ENCODE measurements at places on chromosomes 7 and 10. TPM values are rescaled to one million over a fixed set of nuclear protein-coding genes. Genes with fewer than 3 reads are reported as not detected.

DNA sequence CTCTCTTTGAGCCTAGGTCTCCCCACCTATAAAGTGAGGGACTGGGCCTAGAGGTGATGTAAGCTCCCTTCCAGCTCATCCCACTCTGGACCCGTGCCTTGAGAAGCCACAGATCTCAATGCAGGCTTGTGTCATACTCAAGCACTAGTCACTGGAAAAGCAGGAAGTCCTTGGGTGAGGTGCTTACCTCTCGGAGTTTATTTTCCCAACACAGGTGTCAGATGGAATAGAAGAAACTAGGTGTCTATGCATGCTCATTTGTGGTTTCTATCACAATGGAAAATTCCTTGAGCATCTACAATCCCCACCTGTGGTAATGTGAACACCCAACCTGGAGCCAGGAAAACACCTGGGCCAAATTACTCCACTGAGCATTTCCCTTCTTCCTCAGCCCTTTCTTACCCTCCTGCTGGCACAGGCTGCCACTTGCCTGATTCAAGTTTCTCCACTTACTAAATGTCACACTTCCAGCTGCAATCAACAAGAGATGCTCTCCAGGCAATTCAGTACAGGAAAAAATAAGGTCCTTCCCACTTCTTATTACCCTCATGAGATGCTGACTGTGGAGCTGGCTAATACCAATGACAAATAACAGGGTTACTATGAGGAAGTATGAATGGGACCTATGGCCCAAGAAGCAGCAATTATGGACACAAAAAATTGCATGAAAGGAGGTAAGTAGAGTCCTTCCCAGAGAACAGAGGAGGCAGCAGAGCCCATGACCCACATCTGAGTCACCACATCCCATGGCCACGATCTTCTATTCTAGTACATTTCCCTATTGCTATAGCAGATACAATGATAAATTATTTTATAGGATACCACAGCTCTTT, 13.1 kb downstream of the LSM5 start:
- no peak overlapping the region for H3K4me3 ChIP-seq
- H3K27ac ChIP-seq = no peak overlapping the region
- no peak for DNase-seq
- no peaks in the 10 kb centered on the region for H3K36me3 ChIP-seq
- H3K27me3 ChIP-seq = no peaks in the 10 kb centered on the region
- no peaks in the 10 kb centered on the region for H3K4me1 ChIP-seq

- H3K27ac ChIP-seq = no peak overlapping the region
- peak; percentile 18 for DNase-seq
- H3K4me1 ChIP-seq = peaks cover 11% of the 10 kb centered on the region
- no peaks in the 10 kb centered on the region for H3K27me3 ChIP-seq
- H3K4me3 ChIP-seq = peak overlapping the region; percentile 29
Observed at GRCh38 chr7:143205560-143206293, 16.1 kb upstream of the TAS2R40 start.

DNA sequence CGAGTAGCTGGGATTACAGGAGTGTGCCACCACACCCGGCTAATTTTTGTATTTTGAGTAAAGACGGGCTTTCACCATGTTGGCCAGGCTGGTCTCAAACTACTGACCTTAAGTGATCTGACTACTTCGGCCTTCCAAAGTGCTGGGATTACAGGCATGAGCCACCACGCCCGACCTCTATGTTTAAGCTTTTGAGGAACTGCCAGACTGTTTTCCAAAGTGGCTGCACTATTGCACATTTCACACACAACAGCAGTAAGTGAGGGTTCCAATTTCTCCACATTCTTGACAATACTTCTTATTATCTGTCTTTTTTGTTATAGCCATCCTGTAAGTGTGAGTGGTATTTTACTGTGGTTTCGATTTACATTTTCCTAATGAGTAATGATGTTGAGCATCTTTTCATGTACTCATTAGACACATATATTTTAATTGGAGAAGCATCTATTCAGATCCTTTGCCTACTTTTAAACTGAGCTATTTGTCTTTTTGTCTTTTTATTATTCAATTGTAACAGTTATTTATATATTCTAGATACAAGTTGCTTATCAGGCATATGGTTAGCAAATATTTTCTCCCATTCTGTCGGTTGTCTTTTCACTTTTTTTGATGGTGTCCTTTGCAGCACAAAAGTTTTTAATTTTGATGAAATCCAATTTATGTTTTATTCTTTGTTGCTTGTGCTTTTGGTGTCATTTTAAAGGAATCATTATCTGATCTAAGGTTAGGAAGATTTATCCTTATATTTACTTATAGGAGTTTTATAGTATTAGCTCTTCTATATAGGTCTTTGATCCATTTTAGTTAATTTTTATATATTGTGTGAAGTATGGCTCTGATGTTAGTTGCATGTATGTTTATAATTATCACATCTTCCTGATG, 12.8 kb upstream of the IRF5 start:
- no peaks in the 10 kb centered on the region for H3K36me3 ChIP-seq
- DNase-seq = no peak
- H3K4me1 ChIP-seq = no peaks in the 10 kb centered on the region
- peaks cover 42% of the 10 kb centered on the region for H3K27me3 ChIP-seq
- no peak overlapping the region for H3K4me3 ChIP-seq

DNA sequence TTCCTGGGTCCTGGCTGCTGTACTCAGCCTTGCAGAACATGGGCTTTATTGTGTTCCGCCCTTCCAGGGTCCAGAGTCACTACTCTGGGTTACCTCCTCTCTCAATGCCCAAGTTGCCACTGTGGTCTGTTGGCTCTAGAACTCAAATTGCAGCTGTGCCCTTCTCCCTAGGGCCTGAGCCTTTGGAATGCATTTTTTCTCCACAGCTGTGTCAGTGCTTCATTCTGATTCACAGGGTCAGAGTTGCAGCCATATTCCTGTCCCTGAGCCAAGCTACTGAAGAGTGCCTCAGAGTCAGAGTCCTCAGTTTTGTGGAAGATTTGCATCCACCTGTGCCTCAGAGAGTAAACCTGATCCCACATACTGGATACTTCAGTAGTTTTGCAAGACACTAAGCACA, 167.5 kb downstream of the ITGB1 start:
- H3K4me3 ChIP-seq = no peak overlapping the region
- H3K27me3 ChIP-seq = no peaks in the 10 kb centered on the region
- no peaks in the 10 kb centered on the region for H3K36me3 ChIP-seq
- no peaks in the 10 kb centered on the region for H3K4me1 ChIP-seq
- H3K27ac ChIP-seq = no peak overlapping the region

- DNase-seq = no peak
- no peaks in the 10 kb centered on the region for H3K27me3 ChIP-seq
- no peak overlapping the region for H3K27ac ChIP-seq
- no peaks in the 10 kb centered on the region for H3K4me1 ChIP-seq
Observed at GRCh38 chr10:17162828-17163227, 33.2 kb upstream of the CUBN start.

GRCh38 chr7:123314886-123315285, 115.1 kb upstream of the SLC13A1 start:
- H3K36me3 ChIP-seq = no peaks in the 10 kb centered on the region
- no peaks in the 10 kb centered on the region for H3K27me3 ChIP-seq
- H3K27ac ChIP-seq = no peak overlapping the region
- no peak for DNase-seq
- H3K4me1 ChIP-seq = no peaks in the 10 kb centered on the region

DNA sequence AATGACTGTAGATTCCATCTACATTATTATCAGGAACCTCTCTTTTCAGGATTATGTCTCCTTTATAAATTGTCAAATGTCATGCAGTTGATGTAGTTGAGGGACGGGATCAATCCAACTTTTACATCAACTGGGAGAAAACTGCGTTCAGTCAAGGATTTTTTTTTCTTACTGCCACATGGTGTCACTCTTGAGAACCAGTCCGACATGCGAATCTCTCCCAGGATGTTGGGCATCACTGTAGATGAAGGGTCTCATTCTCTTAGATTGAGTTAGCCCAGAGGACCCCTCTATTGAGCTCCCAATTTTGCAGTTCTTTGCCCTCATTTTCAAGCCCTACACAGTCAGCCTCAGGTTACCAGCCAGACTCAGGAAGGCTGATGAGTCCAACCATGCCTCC, 120.3 kb upstream of the PTPRZ1 start:
- no peak overlapping the region for H3K4me3 ChIP-seq
- no peak overlapping the region for H3K27ac ChIP-seq
- H3K36me3 ChIP-seq = no peaks in the 10 kb centered on the region
- no peaks in the 10 kb centered on the region for H3K4me1 ChIP-seq
- no peak for DNase-seq

DNA sequence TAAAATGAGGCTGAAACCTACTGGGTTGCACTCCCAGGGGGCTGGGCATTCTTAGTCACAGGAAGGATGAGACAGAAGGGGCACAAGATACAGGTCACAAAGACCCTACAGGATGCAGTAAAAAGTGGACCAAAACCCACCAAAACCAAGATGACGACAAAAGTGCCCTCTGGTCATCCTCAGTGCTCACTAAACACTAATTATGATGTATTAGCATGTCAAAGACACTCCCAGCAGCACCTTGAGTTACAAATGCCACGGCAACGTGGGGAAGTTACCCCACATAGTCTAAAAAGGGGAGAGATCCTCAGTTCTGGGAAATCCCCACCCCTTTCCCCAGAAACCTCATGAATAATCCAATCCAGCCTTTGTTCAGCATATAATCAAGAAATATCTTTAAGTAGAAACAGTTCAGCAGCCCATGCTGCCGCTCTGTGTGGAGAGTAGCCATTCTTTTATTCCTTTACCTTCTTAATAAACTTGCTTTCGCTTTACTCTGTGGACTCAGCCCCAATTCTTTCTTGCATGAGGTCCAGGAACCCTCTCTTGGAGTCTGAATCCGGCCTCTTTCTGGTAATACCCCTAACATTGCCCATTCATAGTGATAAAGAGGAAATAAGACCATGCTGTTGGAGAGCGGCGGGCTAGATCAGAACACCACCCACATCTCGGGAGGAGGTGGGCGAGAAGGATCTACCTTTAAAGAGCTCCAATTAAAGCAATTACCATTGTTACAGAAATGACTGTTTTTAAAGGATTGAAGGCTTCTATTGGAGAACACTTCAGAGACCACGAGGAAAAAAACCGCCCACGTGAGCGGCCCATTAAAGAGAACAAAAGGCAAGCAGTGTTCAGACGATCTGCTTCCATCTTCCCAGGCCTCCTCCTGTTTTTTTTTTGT, 170.9 kb downstream of the USP6NL start:
- H3K4me3 ChIP-seq = peak overlapping the region; percentile 14
- no peaks in the 10 kb centered on the region for H3K36me3 ChIP-seq
- no peaks in the 10 kb centered on the region for H3K4me1 ChIP-seq
- peaks cover 5% of the 10 kb centered on the region for H3K27me3 ChIP-seq
- H3K27ac ChIP-seq = no peak overlapping the region

DNA sequence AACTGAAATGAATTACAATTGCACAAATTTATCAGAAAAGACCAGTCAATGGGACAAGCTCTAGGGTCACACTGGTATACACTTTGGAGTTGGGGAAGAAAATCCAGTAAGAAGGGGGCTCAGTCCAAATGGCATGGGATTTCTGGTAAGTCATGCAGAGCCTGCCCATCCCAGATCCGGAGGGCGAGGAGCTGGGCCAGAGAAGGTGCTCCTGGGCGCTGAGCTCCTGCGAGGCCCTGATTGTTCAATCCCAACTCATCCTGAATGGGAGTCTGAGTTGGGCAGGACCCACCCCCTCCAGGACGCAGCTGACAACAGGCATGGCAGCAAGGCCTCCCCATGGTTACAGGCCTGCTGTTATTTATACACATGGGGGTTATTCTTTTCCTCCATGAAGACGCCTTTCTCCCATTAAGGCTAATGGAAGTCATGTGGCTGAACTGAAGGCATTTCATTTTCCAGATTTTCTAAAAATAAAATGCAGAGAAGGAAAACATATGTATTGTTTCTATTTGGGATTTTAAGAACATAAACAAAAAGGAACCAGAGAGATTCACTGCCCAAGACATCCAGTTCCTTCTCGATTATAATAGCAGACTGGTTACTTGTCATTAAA, 91.1 kb upstream of the ADAM12 start:
- no peaks in the 10 kb centered on the region for H3K4me1 ChIP-seq
- no peaks in the 10 kb centered on the region for H3K36me3 ChIP-seq
- no peak overlapping the region for H3K4me3 ChIP-seq
- DNase-seq = no peak
- peaks cover 5% of the 10 kb centered on the region for H3K27me3 ChIP-seq

- no peak for DNase-seq
- H3K36me3 ChIP-seq = no peaks in the 10 kb centered on the region
- H3K4me1 ChIP-seq = no peaks in the 10 kb centered on the region
- no peaks in the 10 kb centered on the region for H3K27me3 ChIP-seq
- no peak overlapping the region for H3K27ac ChIP-seq
- no peak overlapping the region for H3K4me3 ChIP-seq
Observed at GRCh38 chr7:42611289-42611928, 300.5 kb downstream of the C7orf25 start.

GRCh38 chr10:89940076-89940475, 238.7 kb downstream of the KIF20B start:
- H3K27me3 ChIP-seq = no peaks in the 10 kb centered on the region
- DNase-seq = no peak
- H3K4me3 ChIP-seq = no peak overlapping the region

DNA sequence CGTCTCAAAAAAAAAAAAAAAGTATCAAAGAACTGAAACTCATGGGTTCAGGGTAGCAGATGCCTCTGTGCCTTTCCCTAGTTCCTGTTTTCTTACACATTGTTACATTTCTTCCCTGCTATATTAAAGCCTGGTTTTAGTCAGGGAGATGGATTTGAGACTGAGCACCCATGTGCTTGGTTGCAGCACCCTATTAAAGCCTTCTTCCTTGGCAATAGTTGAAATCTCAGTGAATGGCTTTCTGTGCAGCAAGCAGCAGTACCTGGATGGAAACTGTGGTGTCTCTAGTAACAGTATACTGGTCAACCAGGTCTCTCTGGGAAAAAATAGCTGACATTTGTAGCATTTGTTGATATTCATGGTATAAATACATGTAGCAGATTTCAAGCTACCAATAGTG, 331.1 kb downstream of the ANKRD30A start:
- DNase-seq = no peak
- H3K27ac ChIP-seq = no peak overlapping the region
- H3K36me3 ChIP-seq = no peaks in the 10 kb centered on the region
- no peak overlapping the region for H3K4me3 ChIP-seq
- H3K4me1 ChIP-seq = no peaks in the 10 kb centered on the region

- H3K4me1 ChIP-seq = no peaks in the 10 kb centered on the region
- H3K27me3 ChIP-seq = peaks cover 2% of the 10 kb centered on the region
- H3K36me3 ChIP-seq = no peaks in the 10 kb centered on the region
- DNase-seq = no peak
Observed at GRCh38 chr10:59206204-59206720, 29.8 kb downstream of the PHYHIPL start.

GRCh38 chr10:30562787-30563186, 66.8 kb downstream of the LYZL2 start:
- H3K27me3 ChIP-seq = no peaks in the 10 kb centered on the region

- DNase-seq = no peak
- H3K27ac ChIP-seq = no peak overlapping the region
- H3K4me3 ChIP-seq = no peak overlapping the region
- H3K4me1 ChIP-seq = no peaks in the 10 kb centered on the region
- H3K27me3 ChIP-seq = no peaks in the 10 kb centered on the region
Observed at GRCh38 chr10:96448021-96448457, 65.7 kb downstream of the TLL2 start.

GRCh38 chr7:44284881-44285541, 40.4 kb downstream of the CAMK2B start:
- no peaks in the 10 kb centered on the region for H3K4me1 ChIP-seq
- no peak overlapping the region for H3K4me3 ChIP-seq
- H3K27me3 ChIP-seq = peaks cover 9% of the 10 kb centered on the region
- no peak overlapping the region for H3K27ac ChIP-seq
- H3K36me3 ChIP-seq = no peaks in the 10 kb centered on the region
- no peak for DNase-seq

Gene WDFY4
- total RNA-seq = 2.9 TPM

Gene PRSS1
- total RNA-seq = not detected

Gene NRG3
- total RNA-seq = not detected

Gene PITX3
- not detected for total RNA-seq

Gene AGAP3
- total RNA-seq = 49.1 TPM

Gene CPEB3
- total RNA-seq = 3.4 TPM

Gene ICA1
- 1.1 TPM for total RNA-seq

Gene RELN
- 0.20 TPM for total RNA-seq

Measured in T-cell (primary cell).